ENCODE measurements at places on chromosomes 13 and 19.

- DNase-seq: no peak
Measured at GRCh38 chr13:46492946-46493345, 60.0 kb upstream of the LRCH1 start.

GRCh38 chr19:34596115-34596514 lies 80.8 kb downstream of the SCGB2B2 start:
- no peak for DNase-seq

DNA sequence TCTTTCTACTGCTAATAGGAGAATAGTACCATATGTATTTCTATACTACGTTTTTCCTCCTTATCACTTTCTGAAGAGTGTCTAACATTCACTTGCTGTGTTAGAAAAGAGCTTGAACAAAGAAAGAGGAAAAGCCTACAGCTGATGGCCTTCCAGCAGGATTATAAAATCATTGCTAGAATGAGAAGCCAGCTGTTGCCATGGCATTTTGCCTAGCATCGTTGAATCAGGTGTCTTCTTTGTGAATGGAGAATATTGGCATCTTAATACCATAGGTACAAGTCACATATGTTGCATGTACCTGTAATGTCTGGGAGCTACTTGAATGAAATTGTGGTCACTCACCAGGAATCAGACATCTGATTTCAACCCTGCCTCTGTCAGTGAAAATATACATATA lies 1174.9 kb downstream of the PCDH17 start:
- DNase-seq: no peak

- DNase-seq: no peak
Measured at GRCh38 chr13:101248739-101249514, 167.4 kb downstream of the NALCN start.

DNA sequence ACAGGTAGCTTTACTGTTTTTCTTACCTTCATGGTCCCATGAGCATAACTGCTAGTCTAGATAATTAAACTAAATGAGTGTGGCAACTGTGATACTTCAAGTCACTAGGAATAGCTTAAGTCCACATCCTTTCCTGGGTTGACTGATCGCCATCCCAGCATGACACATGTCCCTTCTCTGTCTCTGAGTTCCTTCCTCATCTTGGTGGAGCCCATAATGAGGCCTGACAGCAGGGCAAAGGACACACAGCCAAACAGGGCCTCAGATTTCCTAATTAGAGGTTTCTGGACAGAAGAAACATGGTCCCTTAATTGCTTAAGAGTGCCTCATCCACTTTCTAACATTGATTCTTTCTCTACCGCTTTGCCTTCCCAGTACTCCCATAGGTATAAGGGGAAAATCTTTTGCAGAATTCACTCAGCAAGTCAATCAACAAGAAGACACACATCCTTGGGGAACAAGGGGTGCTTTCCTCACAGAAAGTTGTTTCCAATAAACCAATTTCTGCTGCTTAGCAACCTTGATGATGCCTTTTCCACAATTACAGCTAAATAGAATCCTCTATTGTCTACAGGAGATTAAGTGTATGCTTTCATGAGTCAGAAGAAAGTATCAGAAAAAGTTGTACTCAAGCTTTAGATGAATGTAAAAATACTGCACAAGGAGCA lies 208.3 kb upstream of the SERP2 start:
- DNase-seq: no peak

GRCh38 chr19:3204646-3205275 lies 19.0 kb downstream of the NCLN start:
- no peak for DNase-seq

- no peak for DNase-seq
Measured at GRCh38 chr19:31100981-31101380, 248.3 kb downstream of the TSHZ3 start.

DNA sequence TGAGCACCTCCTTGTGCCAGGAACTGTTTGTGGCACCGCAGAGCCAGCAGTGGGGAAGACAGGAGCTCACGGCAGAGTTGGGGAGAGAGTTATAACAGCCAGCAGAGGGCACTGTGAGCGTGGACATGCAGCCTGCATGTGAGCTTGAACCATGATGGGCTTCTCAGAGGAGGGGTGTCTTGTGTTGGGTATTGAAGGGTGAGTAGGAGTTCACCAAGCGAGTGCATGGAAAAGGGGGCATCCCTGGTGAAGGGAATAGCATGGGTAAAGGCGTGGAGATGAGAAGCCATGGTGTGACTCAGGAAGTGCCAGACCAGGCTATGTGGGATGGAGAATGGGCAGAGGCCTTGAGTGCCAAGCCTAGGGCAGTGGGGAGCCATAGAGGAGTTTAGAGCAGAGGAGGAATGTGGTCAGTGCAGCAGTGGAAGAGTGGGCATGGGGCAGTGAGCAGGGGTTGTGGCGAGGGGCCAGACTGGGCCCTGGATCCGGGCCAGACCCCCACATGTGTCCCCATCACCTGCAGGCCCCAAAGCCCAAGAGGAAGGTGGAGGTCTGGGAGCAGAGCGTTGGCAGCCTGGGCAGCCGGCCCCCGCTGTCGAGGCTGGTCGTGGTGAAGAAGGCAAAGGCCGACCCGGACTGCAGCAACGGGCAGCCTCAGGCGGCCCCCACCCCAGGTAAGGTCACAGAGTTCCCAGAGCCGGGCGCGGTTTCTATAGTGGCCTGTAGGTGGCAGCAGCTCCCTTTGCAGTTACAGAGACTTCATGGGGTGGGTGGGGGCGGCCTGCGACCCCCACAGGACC lies 11.8 kb upstream of the SHD start:
- peak; percentile 78 for DNase-seq

GRCh38 chr19:5108123-5108596 lies 139.2 kb downstream of the KDM4B start:
- DNase-seq: no peak

GRCh38 chr19:1254081-1254527 lies 5.7 kb downstream of the MIDN start:
- DNase-seq: no peak

GRCh38 chr13:28741084-28741491 lies 22.3 kb upstream of the SLC46A3 start:
- DNase-seq: no peak

GRCh38 chr13:113584205-113584869 lies at the start of gene TFDP1:
TFDP1 (plus strand) TSS chr13:113584753; CDS start chr13:113585838, 1,085 bp downstream.
- peak; percentile 89 for DNase-seq

DNA sequence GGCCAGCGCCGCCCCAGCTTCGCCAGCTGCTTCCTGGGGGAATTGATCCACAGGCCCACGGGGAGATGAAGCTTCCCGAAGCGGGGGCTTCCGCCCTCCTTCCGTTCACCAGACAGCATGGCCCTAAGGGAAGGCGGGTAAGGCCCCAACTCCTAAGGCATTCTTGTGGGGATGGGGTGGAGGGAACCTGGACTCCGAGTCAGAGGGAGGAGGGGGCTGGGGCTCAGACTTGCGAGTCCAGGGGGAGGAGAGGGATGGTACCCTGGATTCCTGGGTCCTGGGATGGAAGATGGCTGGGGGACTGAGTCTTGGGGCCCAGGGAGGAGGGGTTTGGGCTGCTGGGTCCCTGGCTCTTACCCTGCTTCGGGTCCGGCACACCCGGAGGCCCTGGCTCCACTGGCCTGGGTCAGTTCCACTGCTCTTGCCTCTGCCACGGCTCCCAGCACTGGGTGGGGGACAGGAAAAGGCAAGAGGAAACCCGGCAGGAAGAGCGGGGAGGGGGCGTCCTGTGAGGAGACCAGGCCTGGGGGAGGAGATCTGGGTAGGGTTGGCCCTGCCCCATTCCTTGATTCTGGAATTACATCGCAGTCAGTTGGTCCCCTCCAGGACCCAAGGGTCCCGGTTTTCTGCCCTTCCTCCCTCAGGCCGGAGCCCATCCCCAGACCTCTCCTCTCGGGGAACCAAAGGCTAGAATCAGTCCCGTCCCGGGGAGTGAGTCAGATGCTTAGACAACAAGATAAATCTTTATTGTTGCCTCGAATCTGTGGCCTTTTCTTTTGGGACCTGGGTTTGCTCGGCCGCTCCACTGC lies at the start of gene RASIP1:
TSS of gene RASIP1 (minus strand) at position 447 of the 809 bp plus-strand sequence. CDS start at position 119, 328 bp downstream.
- no peak for DNase-seq

- no peak for DNase-seq
Measured at GRCh38 chr13:25177012-25177411, 4.9 kb upstream of the AMER2 start.

GRCh38 chr19:30675086-30675485 lies 302.9 kb downstream of the ZNF536 start:
- DNase-seq: no peak

- DNase-seq: no peak
Measured at GRCh38 chr13:105918842-105919741, 616.4 kb downstream of the EFNB2 start.

GRCh38 chr13:26320766-26321165 lies 66.8 kb downstream of the CDK8 start:
- no peak for DNase-seq

GRCh38 chr19:50258918-50259372 lies 55.5 kb downstream of the MYH14 start:
- peak; percentile 57 for DNase-seq

All from activated naive CD4-positive, alpha-beta T cell treated with anti-CD3 and anti-CD28 coated beads, Interleukin-2, amount 50 U/mL, for 72 hours (primary cell).